ENCODE measurements at places on chromosomes 16 and 17.

DNA sequence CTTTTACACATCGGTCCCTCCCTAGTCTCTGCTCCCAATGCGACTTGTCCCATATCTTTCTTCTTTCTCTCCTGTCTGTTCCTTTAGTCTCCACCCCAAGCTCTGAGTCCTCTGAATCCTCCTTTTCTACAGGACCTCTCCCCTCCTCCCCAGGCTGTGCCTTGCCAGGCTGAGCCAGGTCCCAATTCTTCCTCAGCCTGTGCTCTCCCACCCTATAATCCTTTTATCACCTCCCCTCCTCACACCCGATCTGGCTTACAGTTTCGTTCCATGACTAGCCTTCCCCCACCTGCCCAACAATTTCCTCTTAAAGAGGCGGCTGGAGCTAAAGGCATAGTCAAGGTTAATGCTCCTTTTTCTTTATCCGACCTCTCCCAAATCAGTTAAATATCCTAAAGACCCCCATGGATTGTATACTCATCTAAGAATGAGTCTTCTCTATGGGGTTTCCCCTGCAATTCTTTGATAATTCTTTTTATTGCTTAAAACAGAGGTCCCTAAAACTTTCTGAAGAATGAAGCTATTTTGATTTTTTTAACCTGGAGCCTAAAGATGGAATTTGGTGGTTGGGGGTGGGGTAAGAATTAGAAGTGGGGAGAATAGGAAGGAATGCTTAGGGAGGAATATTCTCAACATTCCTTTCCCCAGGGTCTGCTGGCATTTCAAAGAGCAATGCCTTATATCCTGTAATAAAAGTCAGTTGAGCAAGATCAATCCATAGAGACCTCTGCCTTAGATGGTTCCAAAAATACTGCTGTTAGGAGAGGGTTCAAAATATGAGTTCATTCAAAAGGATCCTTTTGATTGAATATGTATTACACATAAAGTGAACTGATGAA, 102.8 kb downstream of the MYO1D start:
- DNase-seq = no peak

- no peak for DNase-seq
Observed at GRCh38 chr17:39277110-39277509, 51.4 kb upstream of the STAC2 start.

DNA sequence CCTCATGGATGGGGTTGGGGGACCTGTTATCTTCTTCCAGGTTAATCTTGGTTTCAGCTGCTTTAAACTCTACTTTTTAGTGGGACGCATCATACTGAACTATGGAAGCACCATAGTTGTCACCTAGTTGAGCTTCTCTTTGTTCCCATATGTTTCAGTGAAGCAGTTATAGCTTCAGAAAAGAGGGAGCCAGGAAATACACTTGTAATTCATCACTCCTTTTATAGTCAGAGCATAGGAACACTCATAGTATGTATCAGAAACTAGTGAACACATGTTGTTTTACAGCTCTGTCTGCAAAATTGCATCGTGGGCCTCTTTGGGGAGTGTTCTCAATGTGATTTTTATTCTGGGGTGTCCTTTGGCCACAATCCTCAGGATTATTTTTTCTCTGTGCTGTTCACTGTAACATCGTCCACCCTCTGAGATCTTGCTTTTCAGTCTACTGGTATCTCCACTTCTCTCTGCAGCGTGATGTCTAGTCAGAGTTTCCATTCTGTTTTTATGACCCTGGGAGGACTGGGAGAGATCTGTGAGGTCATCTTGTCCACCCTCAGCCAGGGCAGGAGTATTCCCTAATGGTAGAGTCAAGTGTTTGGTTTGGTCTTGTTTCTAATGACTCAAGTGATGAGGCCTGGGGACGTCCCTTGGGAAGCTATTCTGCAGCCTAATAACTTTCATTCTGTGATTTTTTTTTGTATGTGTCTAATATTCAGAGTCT, 585.4 kb downstream of the WWOX start:
- DNase-seq = no peak

- no peak for DNase-seq
Observed at GRCh38 chr17:8140065-8141029, 11.9 kb downstream of the PER1 start.
